Upper lobe of right lung (tissue), 1 donor: ENCODE measurements at places on chromosomes 5 and 9. TPM values are rescaled to one million over a fixed set of nuclear protein-coding genes. Genes with fewer than 3 reads are reported as not detected.

DNA sequence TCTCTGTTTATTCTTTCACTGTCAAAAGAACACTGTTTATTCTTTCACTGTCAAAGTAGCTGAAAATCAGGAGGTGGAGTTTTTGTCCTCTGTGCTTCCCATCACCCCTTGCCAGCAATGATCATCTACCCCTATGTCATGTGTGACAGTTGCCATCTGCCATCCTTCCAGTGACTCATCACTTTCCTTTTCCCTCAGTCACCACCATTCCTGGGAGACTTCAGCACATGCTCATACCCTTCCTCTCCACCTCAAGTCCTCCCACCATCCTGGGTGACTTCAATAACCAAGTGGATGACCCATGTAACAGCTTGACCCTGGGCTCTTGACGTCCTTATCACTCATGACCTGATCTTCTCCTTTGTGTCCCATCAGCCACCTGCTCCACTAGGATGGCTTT is 43.3 kb upstream of the RASEF start:
- DNase-seq, result no peak

DNA sequence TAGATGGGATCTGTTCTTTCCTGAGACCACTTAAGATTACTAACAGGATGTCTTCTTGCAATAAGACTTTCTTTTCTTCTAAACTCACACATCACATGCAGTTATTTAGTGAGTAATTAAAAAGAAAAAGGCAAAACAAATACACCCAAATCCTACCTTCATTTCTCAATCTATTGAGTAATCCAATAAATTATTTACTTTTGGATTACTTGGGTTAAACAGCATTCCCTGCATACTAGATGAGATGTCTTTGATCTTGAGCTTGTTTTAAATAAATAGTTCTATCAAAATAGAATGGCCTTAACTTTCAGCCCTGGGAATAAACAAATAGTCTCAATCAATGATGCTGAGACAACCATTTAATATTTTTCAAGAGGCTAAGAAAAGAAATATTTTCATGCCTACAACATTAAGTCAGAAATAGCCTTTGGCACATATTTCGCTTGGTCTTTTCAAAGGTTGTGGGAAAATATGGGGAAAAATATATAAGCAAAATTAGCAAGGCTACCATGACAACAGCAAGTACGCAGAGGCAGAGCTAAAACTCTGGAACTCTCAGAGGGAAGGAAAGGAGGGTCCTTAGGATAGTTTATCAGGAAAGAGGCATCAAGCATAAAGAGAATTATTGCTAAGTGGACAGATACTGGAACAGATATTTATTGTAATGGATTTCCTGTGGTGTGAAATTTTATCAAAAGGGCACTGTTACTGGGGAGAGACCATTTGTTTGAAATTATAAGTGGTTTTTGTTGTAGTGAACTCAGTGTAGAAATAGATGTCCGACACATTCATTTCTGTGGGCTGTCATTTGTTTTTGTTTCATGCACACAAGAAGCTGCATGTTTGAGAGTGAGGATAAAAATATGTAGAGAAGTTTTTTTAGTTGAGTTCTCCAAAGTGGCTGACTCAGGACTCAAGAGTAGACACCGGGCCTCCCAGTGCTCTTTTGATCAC is 70.2 kb upstream of the CDH6 start:
- no peak for DNase-seq

- DNase-seq, result no peak
Observed at GRCh38 chr5:102453716-102454115, 45.1 kb downstream of the SLCO6A1 start.

CCNI2 gene
- 0.55 TPM for total RNA-seq

GPR150 gene
- 0.49 TPM for total RNA-seq
